Posterior vena cava (tissue), 2 donors: ENCODE measurements at places on chromosomes 1 and 21.

- DNase-seq = no peak
Measured at GRCh38 chr1:46682064-46682463, 10.4 kb downstream of the TEX38 start.

DNA sequence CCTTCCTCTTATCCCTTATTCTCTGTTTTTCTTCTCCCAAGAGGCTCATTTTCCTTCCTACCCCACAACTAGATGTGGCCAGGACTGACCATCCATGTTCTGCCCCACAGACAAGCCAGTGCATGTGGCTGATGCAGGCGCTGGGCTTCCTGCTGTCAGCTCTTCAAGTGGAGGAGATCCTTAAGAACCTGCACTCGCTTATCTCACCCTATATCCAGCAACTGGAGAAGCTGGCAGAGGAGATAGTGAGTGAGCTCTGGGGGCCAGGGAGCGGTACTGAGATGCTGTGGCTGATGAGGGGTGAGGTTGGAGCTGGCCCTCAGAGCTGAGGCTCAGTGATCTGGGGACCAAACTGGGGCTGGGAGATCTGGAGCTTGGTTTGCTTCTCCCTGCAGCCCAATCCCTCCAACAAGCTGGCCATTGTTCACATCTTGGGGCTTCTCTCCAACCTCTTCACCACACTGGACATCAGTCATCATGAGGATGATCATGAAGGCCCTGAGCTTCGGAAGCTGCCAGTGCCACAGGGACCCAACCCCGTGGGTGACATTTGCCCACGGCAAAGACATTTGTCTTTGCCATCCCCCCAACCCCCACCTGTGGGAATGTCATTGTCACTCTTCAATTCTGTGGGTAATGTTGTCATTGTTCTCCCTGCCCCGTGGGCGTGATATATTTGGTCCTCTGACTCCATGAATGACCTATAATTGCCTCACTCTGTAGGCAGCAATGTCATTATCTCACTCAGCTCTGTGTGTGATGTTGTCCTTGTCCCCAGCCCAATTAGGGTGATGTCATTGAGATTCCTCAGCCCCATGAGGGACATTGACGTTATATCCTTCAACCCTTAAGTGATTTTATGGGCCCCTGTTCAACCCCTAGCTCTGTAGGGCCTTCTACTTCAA is 11.2 kb upstream of the DPH2 start:
- no peak for DNase-seq

GRCh38 chr1:246805135-246805716 is 81.0 kb downstream of the SCCPDH start:
- no peak for DNase-seq

GRCh38 chr1:212782422-212783154 is 9.0 kb downstream of the NSL1 start:
- no peak for DNase-seq

DNA sequence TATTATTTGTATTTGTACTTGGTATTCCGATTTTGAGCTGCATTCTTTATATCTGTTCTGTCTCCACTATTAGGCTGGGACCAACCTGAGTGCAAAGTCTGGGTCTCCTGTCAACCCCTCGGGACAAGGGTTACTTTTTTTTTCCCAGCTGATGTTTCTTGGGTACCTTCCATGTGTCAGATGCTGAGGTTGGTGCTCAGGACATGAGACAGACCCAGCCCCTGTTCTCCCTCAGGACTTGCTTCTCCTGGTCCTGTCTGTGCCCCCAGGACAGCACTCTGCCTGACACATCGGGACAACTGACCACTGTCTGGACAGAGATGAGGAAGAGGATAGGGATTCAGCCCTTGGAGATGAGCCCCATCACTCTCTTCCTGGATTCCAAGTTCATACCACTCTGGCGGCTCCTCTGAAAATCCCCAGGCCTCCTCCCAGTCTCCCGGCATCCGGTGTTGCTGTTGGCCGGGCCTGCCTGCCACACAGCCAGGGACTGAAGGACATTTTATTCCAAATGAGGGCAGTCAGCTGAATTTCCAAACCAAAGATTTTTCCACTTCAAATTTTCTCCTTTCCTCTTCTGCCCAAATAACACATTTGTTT is 55.6 kb upstream of the FMOD start:
- DNase-seq = peak; percentile 93

- peak; percentile 52 for DNase-seq
Measured at GRCh38 chr1:20370698-20371097, 80.0 kb downstream of the VWA5B1 start.
